ENCODE measurements at places on chromosomes 16 and 17. TPM values are rescaled to one million over a fixed set of nuclear protein-coding genes. Genes with fewer than 3 reads are reported as not detected.
A peak's percentile ranks its signal among the peaks of the same experiment; 100 is the strongest.

The GCGR gene
- total RNA-seq = not detected

The MTMR4 gene
- 80.0 TPM for total RNA-seq

The TP53TG3F gene
- not detected for total RNA-seq

The TMEM94 gene
- total RNA-seq = 20.5 TPM

The CETP gene
- total RNA-seq = 0.33 TPM

The KRT12 gene
- not detected for total RNA-seq

The SOCS7 gene
- 8.2 TPM for total RNA-seq

The CLEC3A gene
- not detected for total RNA-seq

The RNPS1 gene
- 77.5 TPM for total RNA-seq

GRCh38 chr17:62626719-62627218 is 701 bp upstream of the MRC2 start:
- no peak for DNase-seq

- no peak for DNase-seq
These were observed 277.8 kb upstream of the SOX9 start for GRCh38 chr17:71842986-71843385.

GRCh38 chr17:66555605-66556004 is 253.2 kb downstream of the PRKCA start:
- no peak for DNase-seq

DNA sequence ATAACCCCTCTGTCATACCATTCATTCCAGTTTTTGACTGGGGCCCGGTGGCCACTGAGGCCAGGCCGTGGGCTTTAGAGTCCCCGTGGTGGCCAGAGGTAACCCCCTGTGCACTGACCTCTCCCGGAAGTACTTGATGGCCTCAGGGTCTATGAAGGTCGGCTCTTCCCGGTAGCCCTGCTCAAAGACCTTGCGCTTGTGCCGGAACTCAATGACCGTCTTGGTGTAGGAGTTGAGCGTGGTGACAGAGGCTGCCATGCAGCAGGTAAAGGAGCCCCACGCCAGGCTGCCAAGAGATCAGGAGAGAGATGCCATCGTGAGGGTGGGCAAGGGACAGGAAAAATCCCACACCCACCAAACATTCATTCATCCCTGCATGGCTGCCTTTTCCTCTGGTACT is 234.8 kb downstream of the GSG1L start:
- DNase-seq = no peak

DNA sequence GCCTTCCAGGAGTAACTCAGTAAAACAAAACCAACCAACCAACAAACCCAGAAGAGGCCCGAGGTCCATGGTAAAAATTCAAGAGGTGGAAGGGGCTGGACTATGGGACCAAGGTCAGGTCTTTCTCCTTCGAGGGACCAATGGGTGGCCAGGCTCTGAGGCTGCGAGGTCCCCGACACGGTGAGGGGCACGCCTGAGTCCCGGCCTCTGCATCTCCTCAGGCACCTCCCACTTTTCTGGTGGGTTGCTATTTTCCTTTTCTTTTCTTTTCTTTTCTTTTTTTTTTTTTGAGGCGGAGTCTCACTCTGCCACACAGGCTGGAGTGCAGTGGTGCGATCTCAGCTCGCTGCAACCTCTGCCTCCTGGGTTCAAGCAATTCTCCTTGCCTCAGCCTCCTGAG is 18.0 kb downstream of the CD7 start:
- DNase-seq = no peak

DNA sequence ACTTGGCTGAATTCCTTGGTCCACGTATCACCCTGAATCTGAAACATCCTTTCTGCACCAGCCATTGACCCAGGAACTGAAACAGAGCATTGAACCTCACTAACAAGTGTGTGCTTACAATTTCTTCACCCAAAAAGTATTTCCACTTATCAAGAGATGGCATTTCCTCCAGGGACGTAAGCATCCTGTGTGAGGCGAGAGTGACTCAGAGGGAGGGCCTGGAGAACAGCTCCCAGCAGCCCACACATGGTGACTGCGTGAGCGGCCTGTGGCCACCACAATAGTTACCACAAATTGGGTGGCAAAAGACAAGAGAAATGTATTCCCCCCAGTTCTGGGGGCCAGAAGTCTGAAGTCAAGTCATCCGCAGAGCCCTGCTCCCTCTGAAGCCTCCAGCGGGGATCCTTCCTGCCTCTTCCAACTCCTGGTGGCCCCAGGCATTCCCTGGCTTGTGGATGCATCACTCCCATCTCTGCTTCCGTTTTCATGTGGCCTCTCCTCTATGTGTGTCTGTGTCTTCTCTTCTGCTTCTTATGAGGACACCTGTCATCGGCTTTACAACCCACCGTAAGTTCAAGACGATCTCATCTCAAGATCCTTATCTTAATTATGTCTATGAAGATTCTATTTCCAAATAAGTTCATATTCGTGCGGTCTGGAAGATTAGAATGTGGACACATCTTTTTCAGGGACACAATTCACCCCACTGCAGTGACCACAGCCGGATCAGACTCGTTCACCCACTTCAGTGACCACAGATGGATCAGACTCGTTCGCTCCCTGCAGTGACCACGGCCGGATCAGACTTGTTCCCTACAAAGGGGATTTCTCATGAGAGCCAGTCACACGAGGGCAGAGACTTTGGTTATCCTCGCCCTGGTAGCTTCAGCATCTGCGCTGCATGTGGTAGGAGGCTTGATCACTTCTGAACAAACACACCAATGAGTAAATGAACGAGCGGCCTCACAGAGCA is 122.6 kb upstream of the FOXF1 start:
- DNase-seq = peak; percentile 95

GRCh38 chr16:51392521-51393187 is 241.6 kb upstream of the SALL1 start:
- no peak for DNase-seq

DNA sequence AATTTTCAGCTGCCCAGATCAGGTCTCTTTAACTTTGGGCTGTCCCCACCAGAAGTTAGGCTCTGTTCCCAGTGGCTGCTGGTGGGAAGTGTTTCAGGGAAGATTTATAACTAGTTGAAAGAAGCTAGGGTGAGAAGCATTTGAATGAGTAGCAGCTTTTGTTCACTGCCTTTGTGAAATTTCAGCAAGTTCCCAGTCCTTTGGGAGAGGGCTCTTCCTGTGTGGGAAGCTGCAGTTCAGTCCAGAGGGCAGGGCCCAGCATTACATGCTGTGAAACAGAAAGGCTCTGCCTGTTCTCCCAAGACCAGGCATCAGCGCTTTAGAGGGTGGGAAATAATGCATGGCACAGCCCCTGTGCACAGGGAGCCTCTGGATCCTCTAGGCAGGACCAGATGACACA is 17.8 kb downstream of the PROCA1 start:
- no peak for DNase-seq

DNA sequence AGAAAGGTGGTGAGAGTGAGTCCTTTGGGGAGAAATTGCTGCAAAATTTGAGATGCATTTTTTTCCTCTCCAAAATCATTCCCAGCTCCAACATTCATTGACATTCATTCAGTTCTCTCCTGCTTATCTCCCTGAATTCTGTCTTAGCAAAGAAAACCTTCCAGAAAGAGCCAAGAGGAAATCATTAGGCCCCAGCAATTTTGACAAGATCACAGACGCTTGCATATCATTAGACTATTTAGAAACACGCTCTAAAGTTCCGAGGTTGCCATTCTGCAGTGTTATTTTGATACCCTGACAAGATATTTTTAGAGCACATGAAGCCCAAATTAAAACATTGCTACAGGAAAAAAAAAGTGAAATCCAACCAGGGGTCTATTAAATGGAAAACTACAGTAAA is 9.6 kb upstream of the CHCT1 start:
- DNase-seq = no peak

- no peak for DNase-seq
These were observed 75.8 kb downstream of the MRC2 start for GRCh38 chr17:62703261-62703775.

- no peak for DNase-seq
These were observed 5.1 kb downstream of the RNF112 start for GRCh38 chr17:19415806-19416775.

GRCh38 chr16:87074641-87075318 is 242.4 kb downstream of the C16orf95 start:
- DNase-seq = no peak

- no peak for DNase-seq
These were observed 120.3 kb downstream of the ANKRD11 start for GRCh38 chr16:89370081-89370511.

DNA sequence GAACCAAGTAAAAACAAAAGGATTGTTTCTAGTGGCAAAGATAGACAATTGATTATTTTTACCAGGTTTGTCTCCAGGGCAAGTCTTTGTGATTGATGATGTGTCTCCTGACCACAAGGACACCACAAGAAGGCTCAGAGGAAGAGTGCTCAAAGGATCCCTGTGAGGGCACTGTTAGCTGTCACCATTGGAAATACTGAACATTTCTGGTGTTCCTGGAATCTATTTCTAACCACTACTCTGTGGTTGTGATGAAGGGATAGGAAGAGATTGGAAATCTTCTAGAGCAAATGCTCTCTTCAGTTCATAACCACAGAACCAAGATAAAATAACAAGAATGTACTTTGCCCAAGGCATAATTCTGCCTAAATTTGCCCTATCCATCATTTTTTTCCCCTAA is 15.3 kb downstream of the RNF43 start:
- DNase-seq = no peak

DNA sequence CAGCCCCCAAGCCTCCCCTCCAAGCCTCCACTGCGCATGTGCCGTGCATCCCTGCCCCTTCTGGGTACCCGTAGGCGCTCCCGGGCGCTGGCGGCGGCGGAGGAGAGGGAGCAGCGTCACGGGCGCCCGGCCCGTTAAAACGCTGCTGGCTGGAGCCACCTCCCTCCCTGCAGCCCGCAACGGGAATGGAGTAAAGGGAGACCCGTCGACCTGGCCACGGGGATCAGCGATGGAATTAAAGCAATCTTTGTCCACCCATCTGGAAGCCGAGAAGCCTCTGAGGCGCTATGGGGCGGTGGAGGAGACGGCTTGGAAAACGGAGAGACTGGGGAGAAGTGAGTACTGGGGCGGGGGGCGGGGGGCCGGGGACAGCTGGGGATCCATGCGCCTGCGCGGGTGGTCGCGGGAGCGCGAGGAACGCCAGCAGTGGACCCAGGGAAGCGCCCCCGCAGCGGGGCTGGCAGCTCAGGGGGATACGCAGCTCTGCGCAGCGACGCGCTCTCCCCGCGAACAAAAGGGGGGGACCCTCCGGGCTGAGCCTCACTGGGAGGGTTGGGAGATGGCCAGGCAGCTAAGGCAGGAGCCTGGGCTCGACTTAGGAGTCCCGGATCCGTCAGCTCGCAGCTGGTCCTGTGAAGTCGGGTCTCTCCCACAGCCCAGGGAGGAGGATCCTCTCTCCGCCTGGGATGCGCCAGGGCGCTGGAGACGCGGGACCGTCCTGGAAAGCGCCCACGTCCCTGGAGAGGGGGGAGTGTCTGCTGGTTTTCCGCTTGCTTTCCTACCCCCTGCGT is at the start of gene BMERB1:
Gene BMERB1, plus strand, starts transcription at position 164 of the 791 bp plus-strand sequence. Its CDS starts 66 bp downstream, at position 230.
- no peak for DNase-seq

- no peak for DNase-seq
These were observed 48.3 kb upstream of the HAPSTR1 start for GRCh38 chr16:9042964-9043680.

- no peak for DNase-seq
These were observed 13.7 kb upstream of the MNT start for GRCh38 chr17:2414446-2415064.

- no peak for DNase-seq
These were observed 10.0 kb downstream of the SUPT4H1 start for GRCh38 chr17:58341861-58342475.

DNA sequence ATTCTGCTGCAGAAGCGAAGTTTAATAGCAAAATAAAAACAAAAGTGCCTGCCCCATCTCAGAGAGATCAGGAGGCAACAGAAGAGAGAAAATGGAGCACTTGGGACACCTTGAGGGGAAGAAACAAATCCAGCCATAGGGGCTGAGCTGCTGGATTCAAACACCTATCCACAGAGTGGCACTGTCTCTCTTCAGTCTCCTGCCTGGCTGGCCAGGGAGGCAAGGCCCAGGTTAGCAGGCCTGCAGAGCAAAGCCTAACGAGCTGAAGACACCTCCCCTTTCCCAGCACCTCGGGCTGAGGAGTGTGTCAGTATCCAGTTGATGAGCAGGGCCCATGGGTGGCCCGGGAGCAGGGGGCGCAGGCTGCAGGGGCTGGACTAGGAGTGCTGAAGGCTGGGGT is 8.8 kb upstream of the KRT31 start:
- DNase-seq = no peak

DNA sequence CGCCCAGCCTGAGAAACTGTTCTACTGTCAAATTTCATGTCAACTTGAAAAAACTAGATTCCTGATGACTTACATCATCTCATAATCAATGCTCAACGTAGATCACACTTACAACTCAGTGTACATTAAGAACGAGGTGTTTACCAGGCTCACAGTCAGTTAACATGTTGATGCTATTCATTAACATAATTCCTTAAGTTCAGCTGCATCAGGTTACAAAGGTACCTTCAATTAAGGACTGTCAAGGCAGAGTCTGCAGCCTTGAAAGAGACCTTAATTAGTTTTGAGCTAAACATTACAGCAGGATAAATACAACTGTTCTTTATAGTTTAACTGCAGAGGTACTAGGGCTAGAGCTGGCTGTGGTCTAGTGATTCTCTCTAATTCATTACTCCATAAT is 1.9 kb downstream of the GNA13 start:
- no peak for DNase-seq

- no peak for DNase-seq
These were observed 21.7 kb downstream of the CENPX start for GRCh38 chr17:82000803-82001570.

- no peak for DNase-seq
These were observed 206.9 kb downstream of the MAP2K4 start for GRCh38 chr17:12227547-12227946.

DNA sequence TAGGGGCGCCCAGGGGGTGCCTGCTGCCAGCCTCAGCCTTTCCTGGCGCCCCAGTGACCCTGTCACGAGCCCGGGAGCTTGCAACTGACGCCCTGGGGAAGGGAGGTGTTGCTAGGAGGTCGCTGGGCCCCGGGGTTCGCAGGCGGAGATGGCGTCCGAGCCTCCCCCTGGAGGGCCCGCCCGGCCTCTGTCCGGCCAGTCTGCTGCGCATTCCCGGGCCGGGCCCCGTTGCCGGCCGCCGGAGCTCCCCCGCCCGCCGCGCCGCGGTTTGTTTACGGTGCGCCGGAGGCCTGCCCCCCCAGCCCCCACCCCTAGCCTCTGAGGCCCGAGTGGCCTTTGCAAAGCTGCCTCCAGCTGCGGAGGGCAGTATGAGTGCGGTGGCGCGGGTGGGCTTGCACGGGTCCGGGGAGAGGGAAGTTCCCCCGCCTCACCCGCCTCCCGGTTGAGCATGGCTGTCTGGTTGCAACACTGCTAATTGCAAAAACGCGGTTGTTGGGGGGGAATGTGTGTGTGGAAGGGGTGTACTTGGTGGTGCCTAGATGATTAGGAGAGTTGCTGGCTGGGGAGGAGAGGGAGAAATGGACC is 514 bp downstream of the THRA start:
- DNase-seq = no peak

DNA sequence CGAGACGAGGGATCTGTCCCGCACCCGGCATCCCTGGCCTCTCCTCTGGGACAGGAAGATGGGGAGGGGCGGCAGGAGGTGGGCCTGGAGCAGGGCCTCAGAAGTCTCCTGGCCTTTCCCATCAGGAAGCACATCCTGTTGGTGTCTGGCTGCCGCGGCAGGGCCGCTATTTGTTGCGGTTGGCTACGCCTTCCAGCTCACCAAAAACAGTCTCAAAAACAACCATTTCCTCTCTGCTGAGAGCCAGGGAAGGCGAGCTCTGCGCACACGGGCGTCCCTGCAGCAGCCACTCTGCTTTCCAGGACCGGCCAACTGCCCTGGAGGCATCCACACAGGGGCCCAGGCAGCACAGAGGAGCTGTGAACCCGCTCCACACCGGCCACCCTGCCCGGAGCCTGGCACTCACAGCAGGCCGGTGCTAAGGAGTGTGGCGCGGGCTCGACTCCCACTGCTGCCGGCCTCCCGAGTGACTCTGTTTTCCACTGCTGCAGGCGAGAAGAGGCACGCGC is at the start of gene TMEM204:
Gene TMEM204, plus strand, starts transcription at position 224 of the 509 bp plus-strand sequence. CDS start 610 bp downstream, outside the sequence.
- DNase-seq = peak; percentile 47

Data from pulmonary artery endothelial cell (primary cell).